Motor neuron (in vitro differentiated cells): ENCODE measurements at places on chromosomes 3 and 15. TPM values are rescaled to one million over a fixed set of nuclear protein-coding genes. Genes with fewer than 3 reads are reported as not detected.

GRCh38 chr15:60961541-60962485 is 267.3 kb downstream of the RORA start:
- ATAC-seq: no peak

DNA sequence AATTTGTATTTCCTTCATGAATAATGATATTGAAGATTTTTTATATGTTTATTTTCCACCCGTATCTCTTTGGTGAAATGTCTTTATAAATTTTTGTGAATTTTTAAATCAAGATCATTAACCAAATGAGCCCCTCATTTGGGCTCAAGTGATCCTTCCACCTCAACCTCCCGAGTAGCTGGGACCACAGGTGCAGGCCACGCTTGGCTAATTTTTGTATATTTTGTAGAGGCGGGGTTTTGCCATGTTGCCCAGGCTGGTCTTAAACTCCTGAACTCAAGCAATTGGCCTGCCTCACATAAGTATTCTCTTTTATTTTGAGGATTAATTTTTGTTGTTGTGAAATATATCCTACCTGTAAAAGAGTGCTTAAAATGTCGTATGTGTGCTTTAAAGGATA is 4.9 kb downstream of the BBS4 start:
- no peak for ATAC-seq

- ATAC-seq: no peak
These were observed 134.3 kb downstream of the TIGIT start for GRCh38 chr3:114428044-114428595.

- ATAC-seq: no peak
These were observed 57.1 kb downstream of the TP63 start for GRCh38 chr3:189688262-189688661.

- ATAC-seq: no peak
These were observed 59.1 kb downstream of the TRIM42 start for GRCh38 chr3:140736863-140737460.

DNA sequence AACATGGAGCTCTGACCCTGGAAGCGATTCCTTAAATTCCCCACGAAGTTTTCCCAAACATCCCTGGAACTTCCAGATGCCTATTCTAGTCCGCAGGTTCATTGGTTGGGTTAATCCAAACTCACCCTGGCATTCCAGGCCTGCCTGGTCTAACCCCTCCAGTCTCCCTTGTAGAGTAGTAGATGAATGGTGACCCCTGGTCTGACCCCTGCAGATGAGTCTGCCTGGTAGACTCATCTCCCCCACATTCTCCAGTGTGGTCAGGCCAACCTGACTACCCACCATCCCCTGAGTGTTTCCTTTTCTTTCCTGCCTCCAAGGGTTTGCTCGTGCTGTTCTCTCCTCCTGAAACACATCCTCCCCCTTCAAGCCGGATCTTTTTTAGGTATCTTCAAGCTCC is 10.8 kb upstream of the HRH1 start:
- ATAC-seq: no peak

GRCh38 chr15:67186688-67187087 is 67.8 kb downstream of the AAGAB start:
- ATAC-seq: no peak

GRCh38 chr15:25067725-25068309 is 113.0 kb downstream of the SNRPN start:
- no peak for ATAC-seq

DNA sequence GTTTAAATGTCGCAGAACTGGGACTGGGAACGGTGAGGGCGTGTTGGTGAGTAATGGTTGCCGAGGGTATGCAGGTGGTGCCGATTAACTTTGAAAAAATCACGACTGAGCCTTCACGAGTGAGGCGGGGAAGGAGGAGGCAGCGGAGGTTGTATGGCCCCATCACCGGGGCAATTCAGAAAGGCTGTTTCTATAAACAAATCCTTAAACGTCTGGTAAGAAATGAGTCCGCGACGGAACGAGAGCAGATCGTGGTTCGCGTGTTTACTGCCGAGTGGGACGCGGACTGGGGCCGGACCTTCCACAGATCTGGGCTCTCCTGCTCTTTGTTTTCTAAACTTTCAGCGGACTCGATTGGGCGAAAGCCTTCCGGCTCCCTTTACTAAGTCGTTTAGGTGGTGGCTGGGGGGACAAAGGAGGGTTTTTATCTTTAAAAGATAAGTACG is 2.7 kb downstream of the IGF1R start:
- no peak for ATAC-seq

- no peak for ATAC-seq
These were observed 41.7 kb downstream of the RASGRP1 start for GRCh38 chr15:38522922-38523321.

- no peak for ATAC-seq
These were observed 19.0 kb downstream of the MRAS start for GRCh38 chr3:138367326-138367850.

GRCh38 chr15:25362545-25362944 is 76.3 kb downstream of the UBE3A start:
- ATAC-seq: no peak

DNA sequence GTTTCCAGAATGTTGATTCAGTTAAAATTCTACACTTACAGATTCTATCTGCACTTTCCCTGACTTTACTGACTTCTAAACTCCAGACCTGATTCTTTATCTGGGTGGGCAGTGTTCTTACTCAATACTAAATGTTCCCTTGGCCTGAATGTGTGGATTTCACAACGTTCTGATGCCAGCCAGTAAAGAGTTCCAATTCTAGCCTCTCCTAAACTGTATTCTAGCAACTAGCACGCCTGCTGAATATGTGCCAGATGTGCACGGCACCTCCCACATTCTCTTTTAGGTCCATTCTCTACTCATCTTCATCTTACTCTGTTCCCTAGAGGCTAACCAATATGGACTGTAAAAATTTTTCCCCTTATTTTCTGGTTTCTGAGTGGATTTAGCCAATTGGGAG is 479.5 kb upstream of the AGTR1 start:
- ATAC-seq: no peak

- no peak for ATAC-seq
These were observed 29.7 kb downstream of the AMOTL2 start for GRCh38 chr3:134344560-134344959.

DNA sequence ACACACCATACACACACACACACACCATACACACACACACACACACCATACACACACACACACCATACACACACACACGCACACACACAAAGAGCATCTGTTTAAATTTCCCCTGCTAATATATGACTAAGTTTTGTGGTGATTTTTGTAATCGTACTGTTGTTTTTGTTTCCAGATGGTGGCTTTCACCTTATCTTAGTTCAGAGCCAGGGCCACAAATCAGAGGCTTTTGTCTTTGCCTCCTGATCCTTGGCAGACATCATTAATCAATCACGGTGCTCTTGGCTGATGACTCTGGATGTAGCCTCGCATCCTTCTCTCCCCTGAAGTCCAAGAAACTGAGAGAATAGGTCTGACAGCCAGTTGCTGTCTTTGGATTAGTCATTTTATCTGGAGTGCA is 52.1 kb downstream of the EDEM1 start:
- ATAC-seq: no peak

DNA sequence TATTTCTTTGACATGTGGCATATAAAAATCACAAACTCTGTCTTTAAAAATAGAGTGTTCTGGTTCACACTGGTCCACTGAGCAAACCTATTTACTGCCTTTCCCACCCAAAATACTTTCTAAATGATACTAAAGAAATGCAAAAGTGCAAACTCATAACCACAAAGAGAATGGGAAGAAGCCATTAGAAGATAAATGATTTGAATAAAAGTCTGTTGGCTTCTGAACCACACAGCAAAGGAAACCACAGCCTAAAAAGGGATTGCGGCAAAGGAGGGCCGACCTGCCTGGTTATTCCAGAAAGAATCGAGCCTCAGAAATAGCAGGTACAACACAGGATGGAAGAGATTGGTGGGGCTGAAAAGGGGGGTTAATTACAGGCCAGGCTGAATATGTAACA is 599.5 kb downstream of the FHIT start:
- no peak for ATAC-seq

DNA sequence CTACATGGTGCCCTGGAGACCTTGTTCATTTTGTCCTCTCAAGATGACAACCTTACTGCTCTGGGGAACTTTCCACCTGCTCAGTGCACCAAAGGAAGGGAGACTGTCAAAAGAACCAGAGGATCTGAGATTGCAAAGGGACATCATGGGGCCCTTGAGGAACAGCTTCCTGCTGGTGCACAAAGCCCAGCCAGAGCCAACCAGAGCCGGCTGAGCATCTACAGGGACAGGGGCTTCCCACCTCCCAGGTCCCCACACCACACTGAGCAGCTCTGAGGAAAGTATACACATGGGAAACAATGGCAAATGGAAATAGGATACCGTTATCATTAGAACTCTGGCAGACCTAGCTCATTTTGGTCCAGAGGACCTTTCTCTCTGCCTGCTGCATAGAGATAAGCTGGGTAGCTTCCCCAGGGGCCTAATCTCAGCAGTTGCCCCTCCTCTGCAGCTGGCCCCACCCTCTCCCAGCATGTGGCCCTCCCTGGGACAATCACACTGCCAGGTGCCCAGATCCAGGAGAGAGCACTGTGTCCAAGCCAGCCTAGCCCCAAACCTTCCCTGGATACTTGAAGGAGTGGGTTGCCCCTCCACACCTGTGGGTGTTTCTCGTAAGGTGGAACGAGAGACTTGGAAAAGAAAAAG is 123.4 kb upstream of the PRR20G start:
- peak; percentile 18 for ATAC-seq

DNA sequence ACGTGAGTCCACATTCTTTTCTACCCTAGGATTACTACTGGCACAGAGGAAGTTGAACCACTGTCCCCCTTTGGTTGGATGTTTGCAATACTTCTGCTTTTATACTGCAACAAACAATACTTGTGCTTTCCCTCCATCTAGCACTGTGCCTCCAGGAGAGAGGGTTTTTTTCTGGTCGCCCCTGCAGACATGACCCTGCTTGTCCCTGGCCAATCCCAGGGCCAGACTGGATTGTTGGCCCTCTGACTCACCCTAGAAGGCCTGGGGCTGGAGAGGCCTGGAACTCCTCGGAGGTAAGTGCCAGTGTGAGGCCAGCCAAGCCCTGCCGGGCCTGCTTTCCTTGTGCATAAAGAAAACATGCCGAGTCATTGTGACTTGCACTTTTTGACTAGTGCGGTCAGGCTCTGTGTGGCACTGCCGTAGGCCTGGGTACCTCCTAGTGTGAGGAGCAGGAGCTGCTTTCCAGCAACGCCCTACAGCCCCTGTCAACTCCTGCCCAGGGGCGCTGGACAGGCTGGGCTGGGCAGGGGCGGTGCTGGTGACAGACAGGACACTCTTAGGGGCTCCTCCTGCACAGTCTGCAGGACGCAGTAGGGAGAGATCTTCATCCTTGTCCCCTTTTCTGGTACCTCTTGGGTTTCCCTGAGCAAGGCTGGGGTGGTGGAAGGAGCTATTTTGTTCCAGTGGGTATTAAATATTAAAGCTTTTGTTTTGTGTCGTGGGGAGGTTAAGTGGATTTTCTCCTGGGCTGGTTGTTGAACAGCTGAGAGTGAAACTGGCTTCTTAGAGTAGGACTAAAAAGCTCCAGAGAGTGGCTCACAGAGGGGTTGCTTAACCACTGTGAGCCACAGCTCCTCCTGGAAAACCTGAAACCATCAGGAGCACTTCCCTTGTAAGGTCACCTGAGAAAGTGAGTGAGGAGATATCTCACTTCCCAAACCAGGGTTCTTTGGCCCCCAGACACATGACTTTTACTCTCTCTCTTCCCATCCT is 14.4 kb upstream of the TKT start:
- peak; percentile 94 for ATAC-seq

- peak; percentile 12 for ATAC-seq
These were observed 51.8 kb downstream of the SLC12A8 start for GRCh38 chr3:125160606-125161371.

- ATAC-seq: peak; percentile 50
These were observed 880 bp downstream of the NISCH start for GRCh38 chr3:52456169-52456799.

DNA sequence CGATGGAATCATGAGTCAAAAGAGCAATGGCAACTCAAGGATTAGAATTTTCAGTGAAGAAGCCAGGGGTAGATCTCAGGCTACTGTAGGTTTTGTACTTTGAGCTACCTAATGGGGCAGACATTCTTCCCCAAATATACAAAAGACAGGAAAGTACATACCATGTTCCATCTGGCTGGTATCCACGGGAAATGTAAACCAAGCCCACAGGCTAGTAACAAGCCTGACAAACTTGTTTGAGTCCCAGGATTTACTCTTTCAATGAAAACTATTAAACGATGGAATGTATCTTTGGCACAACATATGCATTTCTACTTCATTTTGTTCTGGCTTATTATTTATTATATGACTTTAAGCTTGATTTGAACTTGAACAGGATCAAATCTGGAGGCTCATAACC is 44.2 kb upstream of the GOLIM4 start:
- ATAC-seq: no peak

The LRCH3 gene
- 21.9 and 24.1 TPM in 2 replicates for total RNA-seq

The FOXP1 gene
- total RNA-seq: 78.5 and 81.4 TPM in 2 replicates

The IQCF5 gene
- not detected in 2 replicates for total RNA-seq

The AVEN gene
- total RNA-seq: 17.7 and 21.5 TPM in 2 replicates

The ZKSCAN7 gene
- 9.1 and 10.5 TPM in 2 replicates for total RNA-seq
